ENCODE measurements at places on chromosomes 16 and 17.

DNA sequence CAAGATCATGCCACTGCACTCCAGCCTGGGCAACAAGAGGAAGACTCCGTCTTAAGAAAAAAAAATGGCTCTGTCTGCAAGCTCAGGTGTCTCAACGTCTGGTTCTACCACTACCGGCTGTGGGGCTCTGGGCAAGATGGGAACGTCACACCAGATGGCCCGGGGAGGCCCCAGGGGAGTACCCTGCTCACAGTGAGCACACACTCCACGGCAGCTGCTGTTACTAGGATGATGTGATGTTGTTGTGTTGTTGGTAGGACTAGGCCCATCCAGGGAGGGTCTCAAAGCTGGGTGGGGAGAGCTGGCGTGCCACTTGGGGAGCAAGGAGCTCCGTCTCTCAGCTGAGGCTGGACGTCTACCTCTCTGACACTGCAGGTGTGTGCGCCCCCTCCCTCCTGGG is 9.4 kb upstream of the NPTX1 start:
- no peak for DNase-seq

- DNase-seq = no peak
Measured at GRCh38 chr16:73599351-73599750, 551.4 kb upstream of the ZFHX3 start.

DNA sequence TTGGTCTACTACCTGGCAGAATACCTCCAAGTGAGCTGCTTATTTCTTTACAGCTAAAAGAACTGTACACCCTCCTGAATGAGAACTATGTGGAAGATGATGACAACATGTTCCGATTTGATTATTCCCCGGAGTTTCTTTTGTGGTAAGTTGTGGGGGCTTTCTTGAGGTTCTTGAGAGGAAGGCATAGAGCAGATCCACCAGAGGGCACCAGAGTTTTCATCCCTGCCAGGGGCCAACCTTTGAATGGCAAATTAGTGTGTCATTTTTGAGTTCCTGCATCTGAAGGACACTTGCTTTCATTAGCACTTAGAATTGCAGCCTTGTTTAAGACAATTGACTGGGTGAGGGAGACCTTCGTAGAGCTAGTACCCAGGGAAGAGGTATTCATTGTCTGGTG is 35.0 kb downstream of the NMT1 start:
- DNase-seq = no peak

DNA sequence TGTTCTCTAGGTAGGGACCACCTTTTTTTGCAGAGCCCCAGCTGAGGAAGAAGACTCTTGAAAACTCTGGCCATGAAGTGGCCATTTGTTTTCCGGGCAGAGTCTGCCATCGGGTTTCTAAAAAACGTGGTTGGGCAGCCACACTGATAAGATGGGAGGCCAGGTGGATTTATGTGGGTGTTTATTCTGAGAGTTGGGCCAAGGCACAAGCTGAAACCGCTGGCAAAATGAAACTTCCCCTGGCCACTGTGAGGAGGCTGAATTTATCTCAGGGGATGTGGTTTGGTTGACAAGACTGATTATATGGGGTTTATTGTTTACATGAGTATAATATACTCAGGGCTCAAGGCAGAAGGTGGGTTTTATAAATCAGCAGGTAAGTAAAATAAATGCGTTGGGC is 421.8 kb downstream of the UTP18 start:
- DNase-seq = no peak

- DNase-seq = no peak
Measured at GRCh38 chr17:35890774-35891155, 10.6 kb upstream of the CCL5 start.

DNA sequence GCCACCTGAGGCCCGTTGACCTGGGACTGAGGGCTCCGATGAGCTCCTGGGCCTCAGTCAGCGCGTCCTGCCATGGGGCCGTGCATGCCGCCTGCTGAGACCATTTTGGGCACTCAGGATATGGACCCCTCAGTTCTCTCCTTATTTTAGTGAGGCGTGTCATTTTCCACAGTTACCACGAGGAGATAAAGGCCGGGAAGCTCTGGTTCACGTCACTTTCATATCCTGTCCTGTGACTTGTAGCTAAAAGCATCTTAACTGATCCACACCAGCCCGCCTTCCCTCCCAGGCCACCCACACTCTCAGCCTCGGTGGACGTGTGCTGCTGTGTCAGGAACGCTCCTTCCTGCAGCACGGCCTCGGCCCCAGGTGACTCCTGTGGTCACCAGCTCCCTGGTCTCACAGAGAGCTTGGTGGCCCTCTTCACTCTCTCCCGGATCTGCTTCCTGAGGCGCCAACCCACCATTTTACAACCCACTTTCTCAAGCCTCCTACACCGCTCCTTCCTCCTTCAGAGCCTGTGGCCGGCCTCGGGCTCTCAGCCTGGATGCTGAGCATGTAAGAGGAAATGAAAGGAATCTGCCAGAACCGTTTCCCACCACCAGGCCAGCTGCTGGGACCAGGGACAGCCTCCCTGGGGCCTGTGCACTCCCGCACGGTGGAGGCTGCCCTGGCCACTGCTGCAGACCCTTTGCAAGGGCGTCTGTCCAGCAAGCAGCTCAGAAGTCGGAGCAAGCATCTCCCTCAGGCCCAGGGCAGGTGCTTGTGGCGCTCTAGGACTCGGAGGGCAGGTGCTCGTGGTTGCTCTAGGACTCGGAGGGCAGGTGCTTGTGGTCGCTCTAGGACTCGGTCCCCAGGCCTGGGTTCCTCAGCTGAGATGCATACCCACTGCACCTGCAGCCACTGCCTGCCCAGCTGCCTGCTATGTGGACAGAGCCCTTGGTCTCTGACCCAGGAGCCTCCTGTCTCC is 23.9 kb upstream of the FASN start:
- DNase-seq = no peak
